Activated CD8-positive, alpha-beta memory T cell treated with anti-CD3 and anti-CD28 coated beads for 1 hour (primary cell): ENCODE measurements at places on chromosomes 11 and 22.

- DNase-seq = no peak
Observed at GRCh38 chr22:22691716-22692701, 47.6 kb downstream of the GGTLC2 start.

GRCh38 chr11:131190446-131190845 is 180.0 kb upstream of the NTM start:
- no peak for DNase-seq

DNA sequence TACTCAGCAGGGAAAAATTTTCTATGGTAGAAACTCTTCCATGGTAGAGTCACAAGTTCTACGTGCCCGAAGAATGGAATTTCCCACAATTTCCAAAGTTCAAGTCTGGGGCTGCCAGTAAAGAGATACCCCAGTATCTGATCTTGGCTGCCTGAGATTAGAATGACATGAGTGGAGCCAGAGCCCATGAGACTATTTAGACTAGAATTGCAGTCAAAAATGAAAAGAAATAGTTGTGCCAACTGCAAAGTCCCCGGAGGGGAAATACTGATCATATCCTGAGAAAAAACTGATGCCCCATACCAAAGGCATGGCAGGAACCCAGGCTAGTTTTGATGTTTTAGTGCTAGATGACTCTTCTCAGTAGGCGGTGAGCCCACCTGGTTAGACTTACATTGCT is 11.2 kb downstream of the MAJIN start:
- DNase-seq = no peak

DNA sequence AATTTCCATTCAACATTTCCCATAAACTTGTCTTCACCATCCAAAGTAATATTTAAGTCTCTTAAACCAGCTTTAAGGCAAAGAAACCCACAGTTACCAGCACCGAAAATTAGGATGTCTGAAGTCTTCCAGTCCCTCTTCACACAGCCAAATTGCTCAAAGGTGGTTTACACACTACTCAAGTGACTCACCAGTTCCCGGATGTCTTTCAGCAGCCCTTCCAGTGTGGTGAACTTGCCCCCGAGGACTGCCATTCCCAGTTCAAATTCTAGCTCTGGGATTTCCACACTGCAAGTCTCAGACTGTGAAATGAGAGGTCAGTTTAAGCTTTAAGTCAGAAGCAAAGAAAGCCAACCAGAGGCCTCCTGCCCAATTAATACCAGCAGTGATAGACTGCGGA is 5.1 kb downstream of the ZPR1 start:
- no peak for DNase-seq

- DNase-seq = no peak
Observed at GRCh38 chr11:100674212-100674611, 12.9 kb upstream of the ARHGAP42 start.

- no peak for DNase-seq
Observed at GRCh38 chr11:111166598-111166997, 78.9 kb upstream of the POU2AF2 start.

DNA sequence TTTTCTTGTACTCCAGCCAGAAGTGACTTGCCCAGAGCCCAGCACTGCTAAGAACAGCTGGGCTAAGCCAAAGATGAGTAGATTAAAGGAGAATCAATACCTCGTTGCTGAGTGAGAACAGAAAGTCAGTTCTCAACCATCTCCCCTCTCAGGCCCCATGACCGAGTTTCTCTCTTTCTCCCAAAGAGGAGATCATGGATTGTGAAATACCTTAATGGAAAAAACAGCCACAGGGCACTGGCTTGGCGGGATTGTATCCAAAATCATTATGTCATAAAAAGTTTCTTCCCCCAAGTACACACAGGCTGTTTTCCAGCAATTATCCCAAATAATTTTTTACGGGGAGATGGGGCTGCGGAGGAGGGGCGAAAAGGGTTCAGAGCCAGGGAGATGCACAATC is 111.8 kb upstream of the TMEM45B start:
- DNase-seq = no peak

GRCh38 chr22:19810381-19811201 is 44.1 kb downstream of the GNB1L start:
- no peak for DNase-seq

GRCh38 chr11:12164061-12165014 is 53.9 kb downstream of the MICAL2 start:
- DNase-seq = no peak

- no peak for DNase-seq
Observed at GRCh38 chr22:42347281-42347824, 76.9 kb upstream of the TCF20 start.

GRCh38 chr11:472272-472671 is 22.2 kb downstream of the PTDSS2 start:
- DNase-seq = no peak

DNA sequence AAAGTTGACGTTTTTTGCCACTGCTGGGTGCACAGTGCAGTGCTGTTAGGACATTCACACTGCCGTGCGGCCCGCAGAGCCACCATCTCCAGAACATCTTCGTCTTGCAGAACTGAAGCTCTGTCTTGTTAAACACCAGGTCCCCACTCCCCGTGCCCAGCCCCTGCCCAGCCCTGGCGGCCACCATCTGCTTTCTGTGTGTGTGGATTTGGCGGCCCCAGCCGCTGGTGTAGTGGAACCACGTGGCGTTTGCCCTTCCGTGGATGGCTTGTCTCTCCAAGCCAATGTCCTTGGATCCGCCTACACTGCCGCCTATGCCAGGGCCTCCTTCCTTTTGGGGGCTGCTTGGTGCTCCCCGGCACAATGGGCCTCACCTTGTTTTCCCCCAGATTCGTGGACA is 8.2 kb upstream of the MUC5AC start:
- DNase-seq = no peak

DNA sequence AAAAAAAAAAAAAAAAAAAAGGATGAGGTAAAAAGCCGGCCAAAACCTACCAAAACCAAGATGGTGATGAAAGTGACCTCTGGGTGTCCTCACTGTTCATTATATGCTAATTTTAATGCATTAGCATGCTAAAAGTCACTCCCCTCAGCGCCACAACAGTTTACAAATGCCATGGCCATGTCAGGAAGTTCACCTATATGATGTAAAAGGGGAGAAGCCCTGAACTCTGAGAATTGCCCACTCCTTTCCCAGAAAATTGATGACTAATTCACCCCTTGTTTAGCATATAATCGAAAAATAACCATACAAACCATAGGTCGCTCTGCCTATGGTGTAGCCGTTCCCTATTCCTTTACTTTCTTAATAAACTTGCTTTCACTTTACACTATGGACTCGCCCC is 11.1 kb downstream of the C11orf96 start:
- no peak for DNase-seq

DNA sequence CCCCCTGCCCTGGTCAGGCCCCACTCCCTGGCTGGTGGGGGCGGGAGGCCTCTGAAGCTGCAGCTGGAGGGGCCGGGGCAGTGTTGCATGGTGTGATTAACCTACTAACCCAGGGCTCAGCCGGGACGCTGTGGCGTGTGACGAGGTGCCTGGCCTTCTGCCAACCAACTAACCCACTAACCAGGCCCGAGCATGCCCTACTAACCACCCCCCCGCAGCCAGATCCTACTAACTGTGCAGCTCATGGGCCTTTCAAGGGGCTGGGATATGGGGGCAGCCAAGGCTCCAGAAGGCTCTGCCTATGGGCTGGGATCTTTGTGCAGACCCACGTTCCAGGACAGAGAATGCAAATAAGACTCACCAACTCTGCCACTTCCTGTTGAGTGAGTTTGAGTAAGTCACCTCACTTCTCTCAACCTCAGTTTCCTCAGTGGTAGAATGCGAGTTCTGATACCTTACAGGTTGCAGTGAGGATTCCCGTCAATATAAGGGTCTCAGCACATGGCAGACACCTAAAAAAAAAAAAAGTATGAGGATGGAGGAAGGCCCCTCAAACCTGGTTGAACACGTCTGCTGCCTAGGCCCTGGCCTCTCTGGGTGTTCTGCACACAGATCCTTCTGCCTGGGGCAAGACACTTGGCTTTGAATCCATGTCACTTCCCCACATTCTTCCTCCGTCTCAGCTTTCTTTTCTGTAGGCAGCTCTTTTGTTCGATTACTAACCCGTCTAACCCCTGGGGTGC is 14.1 kb downstream of the MIAT start:
- DNase-seq = peak; percentile 27

- no peak for DNase-seq
Observed at GRCh38 chr22:48523091-48523490, 1304.6 kb downstream of the BRD1 start.

DNA sequence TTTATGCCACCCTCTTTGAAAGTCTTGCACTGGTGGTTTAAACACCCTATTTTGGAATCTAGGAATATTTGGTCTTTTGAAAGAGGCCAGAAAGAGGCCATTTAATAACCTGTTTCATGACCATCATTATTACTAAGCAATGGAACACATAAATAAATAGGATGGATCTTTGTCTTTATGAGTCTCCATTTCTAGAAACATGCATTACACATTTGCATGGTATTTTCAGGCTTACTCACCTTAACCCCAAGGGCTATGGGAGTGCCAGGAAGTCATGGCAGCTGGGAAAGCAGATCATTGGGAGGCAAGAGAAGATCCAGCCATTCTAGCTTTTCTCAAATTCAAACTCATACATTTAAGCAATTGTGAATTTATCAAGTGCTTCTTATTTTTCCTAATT is 185.8 kb upstream of the POU2AF2 start:
- DNase-seq = no peak

GRCh38 chr11:115334932-115335788 is 169.1 kb downstream of the CADM1 start:
- DNase-seq = no peak

DNA sequence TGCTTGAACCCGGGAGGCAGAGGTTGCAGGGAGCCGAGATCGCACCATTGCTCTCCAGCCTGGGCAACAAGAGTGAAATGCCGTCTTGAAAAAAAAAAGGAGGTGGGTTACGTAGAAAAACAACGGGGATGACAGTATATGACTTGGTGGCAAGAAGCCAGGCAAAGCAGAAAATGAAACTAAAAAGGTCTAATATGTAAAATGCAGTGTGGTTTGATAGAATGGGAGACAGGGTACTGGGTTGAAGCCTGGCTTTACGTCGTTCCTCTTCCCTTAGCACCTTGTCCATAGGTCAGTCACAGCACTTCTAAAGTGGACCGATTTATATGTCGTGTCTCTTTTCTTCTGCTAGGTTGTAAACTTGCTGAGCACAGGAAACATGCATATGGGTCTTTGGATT is 274.9 kb upstream of the ZC3H12C start:
- DNase-seq = no peak

GRCh38 chr22:30150212-30150611 is 69.9 kb downstream of the HORMAD2 start:
- no peak for DNase-seq

GRCh38 chr11:116232364-116232828 is 540.4 kb downstream of the BUD13 start:
- DNase-seq = no peak

DNA sequence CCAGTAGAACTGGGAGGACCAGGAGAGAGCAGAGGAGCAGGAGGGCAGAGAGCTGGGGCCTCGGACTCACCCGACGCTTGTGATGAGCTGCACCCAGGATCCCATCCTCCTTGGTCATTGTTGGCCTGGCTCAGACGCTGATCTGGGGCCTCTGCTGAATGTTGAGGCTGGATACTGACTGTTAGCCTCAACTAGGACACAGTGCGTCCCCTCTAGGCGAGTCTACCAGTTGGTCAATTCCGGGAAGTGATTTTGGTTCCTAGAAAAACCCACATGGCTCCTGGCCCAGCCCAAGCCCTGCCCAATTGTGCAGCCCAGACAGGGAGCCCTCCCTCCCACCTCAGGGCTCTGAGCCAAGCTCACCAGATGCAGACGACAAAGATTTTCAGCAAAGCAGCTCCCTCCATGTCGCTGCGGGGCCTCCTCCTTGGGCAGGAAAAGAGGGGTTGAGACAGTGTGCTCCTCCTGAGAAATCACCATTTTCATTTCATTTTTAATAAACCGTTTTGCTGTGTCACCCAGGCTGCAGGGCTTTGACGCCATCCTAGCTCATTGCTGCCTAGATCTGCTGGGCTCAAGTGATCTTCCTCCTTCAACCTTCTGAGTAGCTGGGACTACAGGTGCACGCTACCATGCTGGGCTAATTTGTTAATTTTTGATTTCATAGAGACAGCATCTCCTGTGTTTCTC is at the start of gene APOL4:
Gene APOL4, minus strand, starts transcription at position 180 of the 690 bp plus-strand sequence. Its CDS starts 75 bp downstream, at position 105.
- no peak for DNase-seq

GRCh38 chr22:46002757-46003270 is 25.9 kb upstream of the WNT7B start:
- DNase-seq = no peak

- no peak for DNase-seq
Observed at GRCh38 chr11:119710417-119710816, 18.6 kb downstream of the NECTIN1 start.

- DNase-seq = no peak
Observed at GRCh38 chr22:43011079-43011478, 3.9 kb downstream of the PACSIN2 start.
